ENCODE measurements at places on chromosomes 4 and X. TPM values are rescaled to one million over a fixed set of nuclear protein-coding genes. Genes with fewer than 3 reads are reported as not detected.

TMSB15B gene
- total RNA-seq: 5.6 TPM

ZCCHC13 gene
- not detected for total RNA-seq

SHOX gene
- not detected for total RNA-seq

PDCL2 gene
- not detected for total RNA-seq

ZNF674 gene
- total RNA-seq: 2.6 TPM

PRRG3 gene
- 1.3 TPM for total RNA-seq

MTMR8 gene
- total RNA-seq: 2.2 TPM

ASB5 gene
- not detected for total RNA-seq

MAOA gene
- 558 TPM for total RNA-seq

NDNF gene
- total RNA-seq: 5.1 TPM

SMARCA1 gene
- total RNA-seq: 34.4 TPM
